Stimulated activated CD8-positive, alpha-beta memory T cell treated with anti-CD3 and anti-CD28 coated beads, Interleukin-2, amount 100 ng/mL, for 48 hours (primary cell): ENCODE measurements at places on chromosomes 3 and 15.

DNA sequence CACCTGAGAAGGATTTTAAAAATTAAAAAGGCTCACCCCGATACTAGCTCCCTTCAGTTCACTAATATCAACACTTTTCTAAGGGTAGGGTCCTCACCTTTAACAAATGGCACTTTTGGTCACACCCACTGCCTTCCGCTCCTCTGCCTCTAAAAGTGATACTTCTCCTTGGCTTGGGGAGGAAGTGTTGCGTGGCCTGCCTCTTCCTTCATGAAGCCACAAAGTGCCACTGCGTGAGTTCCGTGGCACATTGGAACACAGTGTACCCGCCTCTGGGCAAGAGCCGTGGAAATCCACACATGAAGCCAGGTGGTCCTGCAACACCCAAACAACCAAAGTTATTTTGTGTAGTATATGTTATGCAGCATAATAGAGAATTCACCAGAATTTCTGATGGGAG, 3.9 kb downstream of the B4GALT4 start:
- no peak for DNase-seq

DNA sequence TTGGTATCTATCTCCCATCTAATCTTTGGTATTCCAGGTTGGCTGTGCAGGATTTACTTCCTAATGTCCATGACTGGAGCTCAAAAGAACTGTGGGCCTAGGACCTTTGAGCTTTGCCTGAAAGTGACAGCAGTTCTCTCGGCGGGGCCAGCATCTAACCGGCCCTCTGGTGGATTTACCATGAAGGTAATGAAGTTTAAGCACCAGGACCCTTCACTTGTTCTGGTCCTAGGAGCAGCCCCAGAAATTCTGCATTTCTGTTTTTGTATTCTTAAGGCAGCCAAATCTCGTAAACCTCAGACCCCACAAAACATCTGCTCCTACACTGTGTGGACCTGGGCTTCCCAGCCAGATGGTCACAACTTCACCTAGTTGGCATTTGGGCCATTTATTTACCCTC, 13.0 kb downstream of the CALML4 start:
- no peak for DNase-seq

DNA sequence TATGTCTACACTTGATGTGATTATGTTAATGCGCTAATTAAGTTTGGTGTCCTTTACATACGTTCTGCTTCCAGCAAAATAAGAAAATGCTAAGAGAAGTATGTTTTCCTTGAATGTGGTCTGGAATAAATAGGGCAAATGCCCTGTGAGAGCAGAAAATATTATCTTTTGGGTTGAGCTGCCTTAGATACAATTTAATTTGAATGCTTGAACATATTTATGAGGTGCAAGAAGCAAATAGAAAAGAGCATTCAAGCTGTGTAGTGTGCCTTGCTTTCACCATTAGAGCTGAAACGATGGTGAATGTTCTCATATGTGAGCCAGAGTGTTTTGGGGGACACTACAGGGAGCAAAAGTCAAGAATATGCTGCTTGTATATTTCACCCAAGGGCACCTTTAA, 15.9 kb upstream of the ARNT2 start:
- no peak for DNase-seq

GRCh38 chr3:146640955-146641867, 36.1 kb upstream of the PLSCR5 start:
- no peak for DNase-seq

DNA sequence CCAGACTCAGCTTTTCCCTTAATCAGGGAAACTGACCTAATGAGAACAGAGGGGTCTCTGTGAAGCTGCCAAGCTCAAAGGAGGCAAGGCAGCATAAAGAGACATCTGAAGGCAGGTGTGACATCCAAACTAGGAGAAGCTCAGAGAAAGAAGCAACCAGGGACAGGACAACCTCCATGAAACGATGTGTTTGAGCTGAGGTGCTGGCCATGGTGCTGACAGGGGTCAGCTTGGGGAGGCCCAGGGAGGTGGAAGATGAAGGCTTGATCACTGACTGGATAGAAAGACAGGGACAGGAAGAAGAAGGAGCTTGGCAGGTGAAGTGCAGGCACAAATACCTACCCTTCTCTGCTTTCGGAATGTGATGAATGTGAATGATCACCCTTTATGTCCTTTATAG, 179.5 kb upstream of the NSMCE3 start:
- DNase-seq, result no peak

DNA sequence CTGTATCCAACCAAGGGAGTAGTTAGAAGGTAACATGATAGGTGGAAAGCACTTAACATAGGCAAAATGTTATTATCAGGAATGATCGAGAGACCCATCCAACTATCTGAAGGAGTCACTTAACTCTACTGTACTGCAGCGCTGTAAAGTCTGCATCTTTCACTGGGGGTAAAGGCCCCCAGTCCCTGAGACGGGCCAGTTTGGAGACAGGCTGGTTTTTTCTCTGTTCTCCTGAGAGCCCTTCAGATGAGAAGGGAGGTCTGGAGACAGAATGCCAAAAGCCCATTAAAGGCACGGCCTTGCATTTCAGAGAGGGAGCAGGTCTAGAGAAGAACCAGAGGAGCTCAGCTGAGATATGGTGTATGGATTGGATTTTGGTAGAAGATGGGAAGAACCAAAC, 71.3 kb upstream of the CGNL1 start:
- no peak for DNase-seq

- DNase-seq, result no peak
Observed at GRCh38 chr3:117172426-117172825, 462.8 kb downstream of the TUSC7 start.

DNA sequence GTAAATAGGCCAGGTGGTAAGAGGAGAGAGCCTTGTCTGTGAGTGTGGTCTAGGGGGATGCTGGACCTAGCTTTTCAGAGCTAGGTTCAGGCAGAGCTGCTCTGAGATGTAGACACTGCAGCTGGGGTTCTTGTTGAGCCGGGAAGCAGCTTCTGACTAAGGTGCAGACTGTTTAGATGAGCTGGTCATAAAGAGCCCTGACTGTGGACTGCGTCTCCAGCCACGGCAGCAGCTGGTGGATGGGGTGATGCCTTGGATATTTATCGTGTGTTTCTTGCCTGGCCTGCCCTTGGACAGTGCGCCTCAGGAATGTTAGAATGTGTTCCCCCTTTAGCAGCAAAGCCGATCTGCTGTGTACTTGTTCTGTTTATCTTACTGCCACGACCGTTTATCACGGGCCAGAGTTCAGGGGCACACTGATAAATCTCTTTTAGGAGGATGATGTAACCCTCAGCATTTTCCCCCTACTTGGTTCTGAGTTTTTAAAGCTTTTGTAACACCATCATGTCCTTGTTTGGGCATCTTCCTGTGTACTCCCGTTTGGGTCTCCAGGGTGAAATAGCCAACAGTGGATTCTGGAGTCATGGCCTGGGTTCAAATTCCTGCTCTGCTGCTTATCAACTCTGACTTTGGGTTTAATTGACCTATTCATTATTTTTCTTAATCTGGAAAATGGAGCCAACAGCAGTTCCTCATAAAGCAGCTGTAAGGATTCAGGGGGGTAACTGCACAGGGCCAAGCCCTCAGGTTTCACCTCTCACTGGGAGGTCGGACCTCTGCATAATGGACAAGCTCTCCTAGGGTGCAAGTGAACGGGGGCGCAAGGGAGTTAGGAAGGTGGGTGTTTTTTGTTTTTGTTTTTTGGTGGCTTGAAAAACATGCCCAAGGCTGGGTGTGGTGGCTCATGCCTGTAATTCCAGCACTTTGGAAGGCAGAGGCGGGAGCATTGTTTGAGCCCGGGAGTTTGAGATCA, 51.4 kb downstream of the FLNB start:
- no peak for DNase-seq

DNA sequence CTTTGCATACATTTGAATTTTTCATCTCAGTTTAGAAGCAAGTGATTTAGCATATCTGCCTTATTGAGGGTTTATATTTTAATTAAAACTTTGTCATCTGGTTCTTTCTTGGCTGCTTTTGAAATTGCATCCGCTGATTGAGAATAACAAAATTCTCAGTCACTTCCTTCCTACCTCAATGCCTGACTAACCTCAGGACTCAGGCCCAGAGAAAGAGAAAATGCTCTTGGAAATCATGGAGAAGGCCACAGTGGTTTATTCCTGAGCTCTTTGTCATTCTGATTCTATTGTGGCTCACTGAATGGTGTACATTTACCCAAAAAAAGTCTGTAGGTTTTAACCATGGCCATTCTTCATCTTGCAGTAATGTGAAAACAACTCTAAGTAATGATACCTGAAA, 533.9 kb downstream of the TBL1XR1 start:
- DNase-seq, result no peak

DNA sequence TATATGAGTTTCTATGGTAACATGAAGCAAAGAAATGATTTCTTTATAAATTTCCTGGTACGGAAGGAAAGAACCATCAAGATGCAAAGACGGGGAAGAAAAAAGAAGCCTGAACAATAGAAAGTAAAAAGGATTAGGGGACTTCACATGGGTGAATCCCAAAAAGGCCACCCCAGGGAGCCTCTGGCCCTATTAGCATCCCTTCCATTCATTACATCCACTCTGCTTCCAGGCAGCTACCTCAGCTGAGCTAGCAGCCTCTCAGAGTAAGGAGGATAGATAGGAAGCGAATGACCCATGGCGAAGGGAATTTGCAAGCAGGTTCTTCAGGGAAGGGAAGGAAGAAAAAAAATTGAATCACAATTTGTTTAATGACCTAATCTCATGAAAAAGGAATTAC, 81.6 kb downstream of the GABRB3 start:
- no peak for DNase-seq

DNA sequence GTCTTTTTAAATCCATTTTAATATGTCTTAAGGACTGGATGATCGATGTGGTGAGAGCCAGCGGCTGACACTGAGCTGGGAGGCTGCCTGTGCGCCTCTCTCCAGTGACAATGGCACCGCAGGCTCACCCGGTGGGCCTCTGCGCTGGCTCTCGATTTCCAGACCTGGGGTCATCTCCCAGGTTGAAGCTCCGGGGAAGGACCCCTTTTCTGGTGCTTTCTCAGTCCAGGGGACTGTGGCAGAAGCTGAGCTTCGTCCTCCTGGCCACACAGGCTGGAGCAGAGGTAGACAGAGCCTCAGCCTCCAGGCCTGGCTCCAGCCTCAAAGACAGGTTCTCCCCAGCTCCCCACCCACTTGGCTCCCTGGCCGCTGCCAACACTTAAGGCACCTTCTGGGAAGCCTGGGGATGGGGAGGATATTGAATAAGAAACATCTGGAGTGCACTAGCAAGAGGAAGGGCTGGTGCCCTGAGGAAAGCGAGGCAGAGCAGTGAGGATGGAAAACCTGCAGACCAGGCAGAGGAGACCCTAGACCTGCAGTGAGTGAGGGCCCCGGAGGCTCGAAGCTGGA, 154.2 kb upstream of the SMAD3 start:
- DNase-seq, result no peak

- no peak for DNase-seq
Observed at GRCh38 chr15:62067448-62068044, 769 bp downstream of the C2CD4A start.

DNA sequence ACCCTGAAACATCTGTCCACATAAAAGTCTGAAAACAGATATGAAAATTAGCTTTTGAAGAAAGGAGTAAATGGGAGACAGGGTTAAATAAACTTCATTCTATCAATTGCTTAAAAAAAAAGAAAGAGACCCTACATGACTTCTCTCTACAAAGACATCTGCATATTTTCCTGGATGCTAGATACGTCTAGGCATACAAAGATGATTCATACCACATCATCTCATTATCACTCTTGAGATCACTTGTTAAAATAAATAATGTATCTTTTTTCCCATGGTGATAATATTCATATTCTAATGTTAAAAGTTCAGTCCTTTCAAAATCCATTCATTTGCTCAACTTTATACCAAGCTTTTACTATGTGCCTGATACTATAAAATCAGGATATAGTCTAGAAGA, 295.8 kb downstream of the MAGI1 start:
- no peak for DNase-seq

DNA sequence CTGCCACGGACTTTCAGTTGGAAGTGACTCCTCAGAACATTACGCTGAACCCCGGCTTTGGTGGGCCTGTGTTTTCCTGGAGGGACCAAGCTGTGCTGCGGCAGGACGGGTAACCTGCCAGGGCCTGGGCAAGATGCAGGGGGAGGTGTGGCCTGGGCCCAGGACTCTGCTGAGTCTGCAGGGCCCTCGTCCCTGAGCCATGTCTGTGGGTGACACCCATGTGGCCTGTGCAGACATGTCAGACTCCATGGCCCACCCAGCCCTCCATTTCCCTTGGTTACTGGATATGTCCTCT, 4.9 kb upstream of the ITIH3 start:
- no peak for DNase-seq

- no peak for DNase-seq
Observed at GRCh38 chr3:169886671-169887070, 16.9 kb upstream of the LRRC31 start.
